ENCODE measurements at places on chromosomes 12 and 14. TPM values are rescaled to one million over a fixed set of nuclear protein-coding genes. Genes with fewer than 3 reads are reported as not detected.

The KRT2 gene
- total RNA-seq: not detected

The FAM181A gene
- total RNA-seq: not detected

The INHBE gene
- total RNA-seq: 0.43 TPM

The TSPAN19 gene
- total RNA-seq: not detected

The GLIPR1L2 gene
- not detected for total RNA-seq

The PPM1H gene
- 0.88 TPM for total RNA-seq

The CYP46A1 gene
- total RNA-seq: not detected

The PLEKHD1 gene
- not detected for total RNA-seq

The OLR1 gene
- total RNA-seq: 8.7 TPM

The NKX2-1 gene
- not detected for total RNA-seq

The JKAMP gene
- 137 TPM for total RNA-seq

The CTSG gene
- total RNA-seq: not detected

The GALNT8 gene
- not detected for total RNA-seq

The TBC1D30 gene
- under 0.01 TPM for total RNA-seq

The TC2N gene
- under 0.01 TPM for total RNA-seq

The KRT6B gene
- total RNA-seq: 0.29 TPM

The SERPINA4 gene
- not detected for total RNA-seq

The MFAP5 gene
- total RNA-seq: 0.86 TPM

The CIT gene
- 2.0 TPM for total RNA-seq

The SLC6A13 gene
- total RNA-seq: not detected

The TTC5 gene
- 19.7 TPM for total RNA-seq

The OTX2 gene
- total RNA-seq: not detected

The RNASE2 gene
- not detected for total RNA-seq

The SGPP1 gene
- 41.7 TPM for total RNA-seq

The KRT4 gene
- total RNA-seq: 0.14 TPM

The MED13L gene
- 155 TPM for total RNA-seq

The TBX5 gene
- total RNA-seq: 7.2 TPM

The CLMN gene
- total RNA-seq: 0.14 TPM

The KRT82 gene
- total RNA-seq: not detected

The AKAP6 gene
- 4.7 TPM for total RNA-seq

The KRT71 gene
- not detected for total RNA-seq

The VSX2 gene
- not detected for total RNA-seq

The IFNG-AS1 gene
- total RNA-seq: not detected

The CLEC1B gene
- not detected for total RNA-seq

The CARMIL3 gene
- total RNA-seq: under 0.01 TPM

The TAS2R50 gene
- 3.9 TPM for total RNA-seq

The HOXC12 gene
- total RNA-seq: not detected

The KITLG gene
- 38.1 TPM for total RNA-seq

The USP44 gene
- total RNA-seq: 0.29 TPM

The DLK1 gene
- total RNA-seq: not detected

The ABCD2 gene
- 0.14 TPM for total RNA-seq

The PIANP gene
- not detected for total RNA-seq

The APPL2 gene
- 59.6 TPM for total RNA-seq

The LYSET gene
- total RNA-seq: 11.9 TPM

The FAM186B gene
- 0.14 TPM for total RNA-seq

The RPS26 gene
- total RNA-seq: 597 TPM

The PLA2G1B gene
- total RNA-seq: not detected

The RIC8B gene
- total RNA-seq: 9.2 TPM

The NPFF gene
- total RNA-seq: not detected

The GPD1 gene
- total RNA-seq: not detected

The MEG3 gene
- total RNA-seq: 351 TPM

The KLHDC1 gene
- 1.6 TPM for total RNA-seq

The DNAH10 gene
- total RNA-seq: 0.88 TPM

The ENDOU gene
- not detected for total RNA-seq
